ENCODE measurements at places on chromosomes 1 and 21.
A peak's percentile ranks its signal among the peaks of the same experiment; 100 is the strongest.

- DNase-seq: no peak
These were observed 51.9 kb upstream of the PPP2R5A start for GRCh38 chr1:212233321-212233720.

- no peak for DNase-seq
These were observed 17.3 kb downstream of the KCTD3 start for GRCh38 chr1:215584389-215584788.

GRCh38 chr1:58201492-58202106 is 344.9 kb downstream of the OMA1 start:
- no peak for DNase-seq

GRCh38 chr1:220808345-220809186 is 21.9 kb downstream of the MTARC1 start:
- no peak for DNase-seq

GRCh38 chr1:85122169-85122568 is 73.9 kb upstream of the MCOLN3 start:
- no peak for DNase-seq

- no peak for DNase-seq
These were observed 108.3 kb downstream of the FMN2 start for GRCh38 chr1:240199758-240200645.

GRCh38 chr1:42334240-42335049 is 590 bp downstream of the FOXJ3 start:
- peak; percentile 57 for DNase-seq

GRCh38 chr1:214002472-214002871 is 14.7 kb downstream of the PROX1 start:
- DNase-seq: no peak

DNA sequence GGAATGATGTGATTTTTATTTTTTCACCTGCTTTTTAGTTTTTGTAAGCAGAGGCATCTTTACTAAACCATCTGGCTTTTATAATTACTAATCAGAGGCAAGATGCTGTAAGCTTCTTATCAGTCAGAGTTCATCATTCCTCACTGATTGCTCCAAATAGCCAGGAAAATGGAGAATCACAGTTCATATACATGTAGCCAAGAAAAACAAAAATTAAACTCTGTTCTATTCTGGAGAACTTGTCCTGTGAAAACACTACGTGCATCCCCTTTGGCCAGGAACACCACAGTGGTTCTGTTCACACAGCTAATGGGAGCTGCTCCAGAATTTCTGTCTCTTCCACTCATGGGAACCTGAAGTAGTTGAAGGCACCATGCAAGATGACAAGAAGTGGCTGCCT is 725.5 kb upstream of the CHRM3 start:
- no peak for DNase-seq

GRCh38 chr1:114137497-114137896 is 16.2 kb downstream of the SYT6 start:
- no peak for DNase-seq

GRCh38 chr1:201886103-201886885 is 2.4 kb upstream of the SHISA4 start:
- no peak for DNase-seq

GRCh38 chr1:36119456-36119855 is 5.6 kb downstream of the COL8A2 start:
- DNase-seq: no peak

GRCh38 chr21:33480481-33481103 is 818 bp upstream of the TMEM50B start:
- no peak for DNase-seq

GRCh38 chr21:45550522-45551210 is 8.4 kb upstream of the SLC19A1 start:
- DNase-seq: peak; percentile 66

- no peak for DNase-seq
These were observed 36.6 kb downstream of the FMO4 start for GRCh38 chr1:171350594-171350993.

- no peak for DNase-seq
These were observed 170.8 kb downstream of the LBR start for GRCh38 chr1:225257081-225257480.

GRCh38 chr1:147245586-147246021 is 3.1 kb downstream of the CHD1L start:
- no peak for DNase-seq

DNA sequence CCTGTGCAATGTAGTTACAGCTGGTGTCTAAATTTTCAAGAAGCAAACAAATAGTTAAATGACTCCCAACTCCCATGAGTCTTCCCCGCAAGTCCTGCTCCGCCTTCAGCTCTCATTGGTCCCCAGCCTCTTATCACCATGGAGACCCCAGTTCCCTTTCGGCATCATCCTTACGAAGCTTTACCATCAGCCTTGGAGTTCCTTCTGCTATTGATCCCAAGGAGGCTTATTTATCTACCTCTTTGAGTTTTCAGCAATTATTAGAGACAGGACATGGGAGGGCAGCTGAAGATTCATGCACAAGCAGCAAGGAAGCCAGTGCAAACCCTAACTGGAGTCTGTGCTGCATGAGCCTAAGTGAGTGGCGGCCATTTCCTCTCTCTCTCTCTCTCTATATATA is 12.3 kb downstream of the KCNA2 start:
- DNase-seq: no peak

- DNase-seq: peak; percentile 61
These were observed 20.6 kb downstream of the ESPN start for GRCh38 chr1:6445062-6445763.

GRCh38 chr1:44828841-44829440 is 14.1 kb downstream of the PTCH2 start:
- DNase-seq: no peak

DNA sequence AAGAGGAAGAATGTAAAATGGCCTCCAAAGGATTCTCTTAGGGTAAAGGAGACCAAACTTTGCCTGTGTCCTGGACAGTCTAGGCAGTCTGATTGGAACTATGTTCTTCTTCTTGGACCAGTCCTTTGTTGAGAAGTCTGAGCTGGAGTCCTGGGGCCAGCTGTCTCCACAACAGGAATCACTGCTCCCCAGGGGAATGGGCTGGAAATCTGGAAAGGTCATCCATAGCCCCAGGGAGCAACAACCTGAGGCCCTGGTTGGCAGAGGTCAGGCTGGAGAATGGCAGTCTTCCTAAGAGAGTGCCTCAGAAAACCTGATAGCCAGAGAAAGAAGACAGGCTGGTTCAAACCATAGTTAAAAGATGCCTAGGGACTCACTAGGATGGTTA is 68.7 kb downstream of the PLXNA2 start:
- no peak for DNase-seq

DNA sequence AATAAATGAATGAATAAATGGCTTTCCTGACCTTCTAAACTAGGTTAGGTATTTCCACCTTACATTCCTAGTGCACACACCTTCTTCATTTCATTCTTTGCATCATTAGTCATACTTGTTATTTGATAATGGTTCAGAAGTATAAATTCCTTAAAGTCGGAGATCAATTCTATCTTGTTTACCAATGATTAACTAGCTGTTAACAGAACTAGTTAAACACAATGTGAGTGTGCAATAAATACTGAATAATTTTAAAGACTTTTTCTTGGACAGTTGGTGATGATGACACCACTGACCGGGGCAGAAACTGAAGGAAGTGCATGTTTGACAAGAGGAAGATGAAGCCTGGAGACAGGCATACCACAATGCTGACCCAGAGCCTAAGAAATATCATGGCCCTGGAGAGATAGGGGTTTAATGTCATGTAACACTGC is 207.1 kb upstream of the DEPDC1 start:
- DNase-seq: no peak

- DNase-seq: no peak
These were observed 43.6 kb upstream of the BMP8B start for GRCh38 chr1:39832294-39832693.

GRCh38 chr1:160206421-160207117 is 1.4 kb downstream of the PEA15 start:
- DNase-seq: no peak

DNA sequence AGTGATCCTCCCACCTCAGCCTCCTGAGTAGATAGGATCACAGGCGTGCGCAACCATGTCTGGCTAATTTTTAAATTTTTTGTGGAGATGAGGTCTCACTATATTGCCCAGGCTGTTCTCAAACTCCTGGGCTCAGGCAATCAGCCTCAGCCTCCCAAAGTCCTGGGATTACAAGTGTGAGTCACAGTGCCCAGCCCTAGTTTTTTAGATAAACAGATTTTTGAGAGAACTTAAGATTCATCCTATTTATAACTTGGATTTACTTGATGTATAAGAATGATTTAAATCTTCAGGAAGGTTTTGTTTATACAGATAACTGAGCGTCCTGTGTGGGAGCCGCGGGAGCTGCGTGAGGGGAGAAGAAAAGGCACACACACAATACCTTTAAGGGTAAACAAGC is 26.2 kb downstream of the HEYL start:
- DNase-seq: no peak

DNA sequence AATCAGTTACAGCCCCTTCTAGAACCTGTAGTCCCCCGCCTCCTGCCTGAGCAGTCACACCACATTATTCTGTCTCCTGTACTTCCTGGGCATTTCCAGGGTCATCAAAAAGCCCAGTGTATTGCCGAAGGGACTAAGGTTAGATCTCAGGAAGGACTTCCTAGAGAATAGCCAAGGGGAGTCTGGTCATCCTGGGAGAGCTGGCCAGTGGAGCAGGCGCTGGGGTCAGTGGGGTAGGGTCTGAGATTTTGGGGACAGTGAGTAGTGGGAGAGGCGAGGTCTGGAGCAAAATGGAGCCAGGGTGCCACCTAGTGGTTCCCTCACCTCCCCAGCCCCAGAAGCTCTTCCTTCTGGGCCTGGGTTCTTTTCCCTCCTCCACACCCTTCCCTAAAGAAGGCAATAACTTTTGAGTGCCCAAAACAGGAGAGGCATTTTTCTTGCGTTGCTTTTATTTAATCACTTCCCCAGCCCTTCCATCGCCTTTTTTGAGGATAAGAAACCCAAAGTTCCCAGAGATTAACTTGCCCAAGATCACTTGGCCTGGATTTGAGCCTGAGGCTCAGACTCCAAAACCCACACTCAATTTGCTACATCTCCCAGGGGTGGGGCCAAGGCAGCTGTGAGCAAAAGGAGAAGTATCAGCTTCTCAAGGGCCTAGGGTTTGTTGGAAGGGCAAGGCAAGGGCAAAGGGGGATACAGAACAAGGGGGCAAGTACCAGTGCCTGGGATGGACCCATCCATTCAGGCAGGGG is 7.3 kb upstream of the PMVK start:
- peak; percentile 61 for DNase-seq

DNA sequence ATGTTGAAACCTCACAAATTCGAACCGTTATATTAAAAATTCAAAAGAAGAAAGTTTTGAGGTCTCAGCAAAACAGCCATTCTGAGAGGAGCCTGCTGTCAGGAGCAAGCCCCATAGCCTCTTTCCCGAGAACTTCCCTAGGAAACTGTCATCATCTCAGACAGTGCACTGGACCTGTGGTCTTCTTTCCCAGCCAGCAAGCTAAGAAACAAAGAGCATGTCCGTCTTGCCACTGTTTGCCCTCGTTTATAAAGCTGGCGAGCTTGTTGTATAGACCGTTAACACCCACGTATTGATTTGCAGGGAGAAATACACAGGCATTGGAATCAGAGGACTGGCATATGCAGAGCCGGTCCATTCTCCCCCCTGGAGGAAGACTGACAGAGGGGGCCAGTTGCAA is 407.0 kb downstream of the NPHP4 start:
- DNase-seq: no peak
